ENCODE measurements at places on chromosomes 2 and 18.

DNA sequence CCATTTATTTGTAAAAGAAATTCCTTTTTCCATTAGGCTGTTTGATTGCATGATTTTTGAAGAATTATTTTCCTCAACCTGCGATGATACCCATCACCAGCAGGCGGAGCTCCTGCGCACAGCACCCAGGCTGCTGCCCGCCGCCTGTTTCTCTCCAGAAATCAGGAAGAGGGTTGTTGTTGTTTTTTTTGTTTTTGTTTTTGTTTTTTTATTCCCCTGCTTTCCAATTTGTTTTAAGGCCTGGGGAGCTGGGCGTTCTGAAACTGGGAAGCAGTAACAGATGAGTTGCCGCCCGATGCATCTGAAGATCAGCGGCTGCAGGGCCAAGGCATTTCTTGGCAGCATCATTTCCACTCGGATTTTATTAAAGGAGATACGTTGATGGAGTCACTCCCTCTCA is 132.1 kb downstream of the MBP start:
- peak; percentile 54 for DNase-seq

DNA sequence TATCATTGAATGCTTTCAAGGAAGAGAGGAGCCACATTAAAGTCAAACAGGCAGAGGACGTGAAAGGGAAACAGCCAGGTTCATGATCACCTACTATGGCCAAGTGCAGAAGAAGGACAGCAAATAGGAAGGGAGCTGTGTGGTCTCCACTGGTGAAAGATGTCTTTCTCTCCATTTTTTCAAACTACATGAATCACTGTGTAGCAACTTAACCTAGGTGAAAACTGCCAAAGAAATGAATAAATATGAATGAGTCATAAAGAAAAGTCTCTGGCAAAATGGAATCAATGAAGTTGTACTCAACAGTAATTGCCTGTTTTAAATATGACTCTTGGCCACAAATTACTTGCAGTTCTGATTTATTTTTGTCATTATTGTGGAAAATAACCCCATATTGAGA is 452.6 kb upstream of the PKDCC start:
- DNase-seq, result peak; percentile 35

DNA sequence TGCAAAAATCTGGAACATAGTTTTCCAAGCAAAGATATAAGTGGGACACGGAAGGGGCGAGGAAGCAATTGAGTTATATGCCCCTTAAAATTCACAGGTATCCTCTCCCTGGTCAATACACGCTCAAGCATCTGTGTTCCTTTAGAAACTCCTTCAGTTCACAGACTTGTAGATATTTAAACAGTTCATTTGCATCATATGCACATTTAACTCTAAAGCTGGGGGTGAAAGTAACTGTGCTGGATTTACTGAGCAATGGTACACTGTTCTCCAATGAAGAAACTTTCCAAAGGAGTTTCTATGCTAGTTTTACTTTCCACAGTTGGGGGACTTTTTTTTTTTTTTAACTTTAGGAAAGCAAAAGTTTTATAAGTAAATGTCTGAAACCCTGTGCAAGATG is 293.0 kb upstream of the TNP1 start:
- no peak for DNase-seq

DNA sequence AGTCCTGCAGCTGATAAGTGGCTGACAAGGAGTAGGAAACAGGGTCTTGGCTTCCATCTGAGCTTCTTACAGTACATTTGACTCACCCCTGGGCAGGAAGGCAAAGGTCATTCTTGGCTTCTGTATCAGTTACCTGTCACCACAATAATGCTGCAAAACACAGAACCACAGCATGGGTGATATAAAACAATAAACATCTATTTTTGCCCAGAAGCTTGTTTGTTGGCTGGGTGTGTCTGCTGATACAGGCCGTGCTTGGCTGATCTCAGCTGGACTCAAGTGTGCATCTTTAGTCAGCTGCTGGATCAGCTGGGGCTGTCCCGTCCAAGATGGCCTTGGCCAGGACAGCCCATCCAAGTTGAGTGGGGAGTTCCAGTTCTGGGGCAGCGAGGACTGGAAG is 34.7 kb downstream of the ONECUT2 start:
- DNase-seq, result no peak

GRCh38 chr2:168231609-168232241 is 15.7 kb downstream of the STK39 start:
- no peak for DNase-seq
